ENCODE measurements at places on chromosomes 5 and 9.

DNA sequence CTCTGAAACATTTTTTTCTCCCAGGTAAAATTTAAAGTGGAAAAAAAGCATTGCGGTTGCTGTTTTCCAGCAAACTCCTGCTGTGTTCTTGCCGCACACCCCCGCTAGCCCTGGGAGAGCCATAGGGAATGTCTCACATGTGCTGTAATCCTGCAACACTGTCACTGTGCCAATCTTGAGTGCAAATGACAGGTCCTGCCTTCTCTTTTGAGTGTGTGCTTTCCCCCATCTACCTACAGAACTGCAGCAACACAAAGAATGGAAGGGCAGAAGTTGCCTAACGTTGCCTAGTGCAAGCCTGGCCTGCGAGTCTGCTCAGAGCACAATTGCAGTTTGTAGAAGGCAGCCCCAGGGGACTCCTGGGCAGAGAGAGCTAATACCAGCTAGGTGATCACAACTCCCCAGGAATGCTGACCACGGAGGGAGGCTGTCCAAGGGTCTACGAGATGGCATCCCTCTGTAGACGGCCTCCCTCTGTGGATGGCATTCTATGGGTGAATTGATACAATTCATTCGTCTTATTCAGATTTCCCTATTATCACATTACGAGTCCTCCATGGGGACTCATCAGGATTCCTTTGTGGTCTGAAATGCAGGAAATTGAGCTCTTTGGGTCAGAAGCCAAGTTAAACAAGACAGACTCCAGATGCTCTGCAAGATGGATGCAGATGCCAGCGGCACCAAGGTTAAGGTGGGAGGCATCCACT lies 172.6 kb upstream of the S1PR3 start:
- peak; percentile 67 for DNase-seq

- DNase-seq, result peak; percentile 93
Measured at GRCh38 chr5:68033961-68034571, 181.5 kb upstream of the PIK3R1 start.

DNA sequence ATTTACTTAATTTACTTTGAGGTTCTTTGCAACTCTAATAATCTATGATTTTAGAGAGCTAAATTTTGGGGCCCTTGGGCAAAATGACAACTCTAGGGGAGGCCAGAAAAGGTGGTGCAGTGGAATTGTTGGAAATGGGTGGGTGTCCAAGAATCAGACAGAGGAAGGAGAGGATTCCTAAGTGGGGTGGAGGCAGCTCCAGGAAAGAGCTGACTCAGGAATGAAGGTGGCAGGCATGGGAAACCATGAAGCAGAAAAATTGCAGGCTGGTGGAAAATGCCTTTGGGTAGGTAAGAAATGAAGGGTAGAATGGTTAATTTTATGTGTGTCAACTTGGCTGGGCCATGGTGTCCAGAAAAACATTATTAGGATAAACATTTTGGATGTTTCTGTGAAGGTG lies 248.5 kb upstream of the TUT7 start:
- DNase-seq, result no peak

DNA sequence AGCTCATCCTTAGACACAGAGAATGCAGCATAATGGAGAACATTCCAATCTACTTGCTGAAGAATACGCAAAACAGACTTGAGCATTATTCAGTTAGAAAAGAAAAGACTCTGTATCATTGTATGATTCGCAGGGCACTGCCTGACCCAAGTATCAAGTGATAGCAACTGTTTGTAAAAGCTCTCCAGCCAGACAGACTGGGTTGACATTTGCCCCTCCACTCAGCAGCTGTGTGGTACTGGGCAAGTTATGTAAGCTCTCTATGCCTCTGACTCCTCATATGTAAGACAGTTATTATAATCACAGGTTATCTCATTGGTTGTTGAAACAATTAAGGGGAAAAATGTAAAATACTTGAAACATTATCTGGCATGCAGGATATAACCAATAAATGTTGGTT lies 505.0 kb downstream of the ELAVL2 start:
- DNase-seq, result no peak

GRCh38 chr5:141382469-141383294 lies at the start of gene PCDHGA7:
PCDHGA7 (plus strand) TSS chr5:141382742; CDS start chr5:141382900, 158 bp downstream.
- DNase-seq, result peak; percentile 68

DNA sequence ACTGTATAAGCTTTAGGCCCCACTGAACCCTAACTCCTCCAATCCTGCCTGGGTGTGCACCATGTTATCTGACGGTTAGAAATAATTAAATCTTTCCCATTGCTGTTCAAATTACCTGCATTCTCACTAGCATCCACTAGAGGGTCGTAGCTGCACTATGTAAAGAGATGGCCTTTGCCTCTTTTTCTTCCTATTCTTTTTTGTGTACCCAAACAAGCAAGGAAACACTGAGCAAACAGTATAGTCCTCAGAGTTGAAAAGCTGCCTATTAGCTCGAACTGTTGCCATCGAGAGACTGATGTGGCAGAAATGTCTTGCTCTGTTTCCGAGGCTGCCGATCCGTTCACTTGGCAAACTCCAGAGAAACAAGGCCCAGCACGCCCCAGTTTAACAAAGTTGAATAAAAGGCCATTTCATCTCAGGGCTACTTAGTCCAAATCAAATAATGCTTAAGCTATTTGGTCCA lies 163.8 kb upstream of the TRPM3 start:
- DNase-seq, result peak; percentile 77

GRCh38 chr5:113217619-113218184 lies 217.1 kb downstream of the TSSK1B start:
- DNase-seq, result no peak
